Activated CD4-positive, alpha-beta memory T cell treated with anti-CD3 and anti-CD28 coated beads, Interleukin-2, amount 10 ng/mL, durations not matched to agents 7 days and 5 days (primary cell): ENCODE measurements at places on chromosomes 7 and 10. TPM values are rescaled to one million over a fixed set of nuclear protein-coding genes. Genes with fewer than 3 reads are reported as not detected.

HOXA4 gene
- total RNA-seq = not detected

DNA sequence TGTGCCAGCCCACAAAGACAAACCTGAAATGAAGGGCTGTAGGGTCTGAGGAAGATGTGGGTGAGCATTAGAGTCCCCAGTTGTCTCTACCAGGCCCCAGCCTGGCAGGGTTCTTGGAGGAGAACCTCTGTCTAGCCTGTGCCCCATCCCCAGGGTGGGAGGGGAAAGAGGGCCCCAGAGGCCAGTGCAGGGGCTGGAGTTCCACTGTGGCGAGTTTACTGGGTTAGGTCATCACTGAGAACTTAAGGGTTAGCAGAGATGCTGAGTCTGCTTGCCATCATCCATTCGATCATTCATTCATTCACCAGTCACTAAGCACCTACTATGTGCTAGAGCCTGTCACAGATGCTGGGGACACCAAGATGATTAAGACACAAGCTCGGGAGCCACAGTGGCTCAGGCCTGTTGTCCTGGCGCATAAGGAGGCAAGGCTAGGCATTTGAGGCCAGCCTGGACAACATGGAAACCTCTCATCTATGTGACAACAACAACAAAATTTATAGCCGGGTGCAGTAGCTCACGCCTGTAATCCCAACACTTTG lies 2.6 kb downstream of the ANKRD2 start:
- no peak for DNase-seq
- H3K27ac ChIP-seq = no peak overlapping the region
- H3K4me1 ChIP-seq = no peaks in the 10 kb centered on the region
- no peaks in the 10 kb centered on the region for H3K36me3 ChIP-seq
- H3K4me3 ChIP-seq = no peak overlapping the region
- H3K27me3 ChIP-seq = no peaks in the 10 kb centered on the region

DNA sequence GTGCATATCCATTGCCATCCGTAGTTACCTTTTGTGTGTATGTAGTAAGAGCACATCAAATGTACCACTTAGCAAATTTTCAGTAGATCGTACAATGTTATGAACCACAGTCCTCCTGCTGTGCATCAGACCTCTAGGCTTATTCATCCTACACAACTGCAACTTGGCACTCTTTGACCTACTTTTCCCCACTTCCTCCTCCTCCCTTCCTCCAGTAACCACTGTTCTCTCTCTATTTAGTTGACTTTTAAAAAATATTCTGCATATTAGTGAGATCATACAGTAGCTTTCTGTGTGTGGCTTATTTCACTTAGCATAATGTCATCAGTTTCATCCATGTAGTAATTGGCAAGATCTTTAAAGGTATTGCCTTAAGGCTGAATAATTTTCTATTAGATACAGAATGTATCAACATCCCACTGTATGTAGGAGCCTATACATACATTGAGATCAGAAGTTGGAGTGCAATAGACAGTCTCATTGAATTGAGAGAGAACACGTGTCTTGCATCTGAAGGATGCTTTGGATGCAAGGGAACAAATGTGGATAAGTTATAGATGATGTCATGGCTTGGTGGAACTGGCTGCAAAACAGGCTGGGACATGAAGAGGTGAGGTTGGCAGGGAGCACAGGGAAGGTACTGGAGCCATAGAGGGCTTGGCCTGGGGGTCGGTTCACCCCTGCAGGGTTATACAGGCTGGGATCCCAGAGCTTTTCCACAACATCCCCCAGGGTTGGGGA lies 83.0 kb upstream of the FAM180A start:
- peaks cover 33% of the 10 kb centered on the region for H3K4me1 ChIP-seq
- no peak overlapping the region for H3K4me3 ChIP-seq
- peak; percentile 27 for DNase-seq
- peaks cover 3% of the 10 kb centered on the region for H3K36me3 ChIP-seq
- peaks cover 2% of the 10 kb centered on the region for H3K27me3 ChIP-seq
- H3K27ac ChIP-seq = peak overlapping the region; percentile 64

GRCh38 chr10:63250032-63250431 lies 116.9 kb downstream of the NRBF2 start:
- DNase-seq = no peak
- H3K4me3 ChIP-seq = no peak overlapping the region
- H3K36me3 ChIP-seq = peaks cover 45% of the 10 kb centered on the region
- no peaks in the 10 kb centered on the region for H3K27me3 ChIP-seq
- H3K4me1 ChIP-seq = peaks cover 22% of the 10 kb centered on the region

GRCh38 chr10:11822809-11823121 lies 391 bp upstream of the PROSER2 start:
- no peaks in the 10 kb centered on the region for H3K36me3 ChIP-seq
- H3K27ac ChIP-seq = no peak overlapping the region
- H3K4me1 ChIP-seq = peaks cover 8% of the 10 kb centered on the region

GRCh38 chr10:92857904-92858514 lies 9.7 kb downstream of the EXOC6 start:
- H3K36me3 ChIP-seq = peaks cover 24% of the 10 kb centered on the region
- DNase-seq = no peak
- H3K4me3 ChIP-seq = no peak overlapping the region

DNA sequence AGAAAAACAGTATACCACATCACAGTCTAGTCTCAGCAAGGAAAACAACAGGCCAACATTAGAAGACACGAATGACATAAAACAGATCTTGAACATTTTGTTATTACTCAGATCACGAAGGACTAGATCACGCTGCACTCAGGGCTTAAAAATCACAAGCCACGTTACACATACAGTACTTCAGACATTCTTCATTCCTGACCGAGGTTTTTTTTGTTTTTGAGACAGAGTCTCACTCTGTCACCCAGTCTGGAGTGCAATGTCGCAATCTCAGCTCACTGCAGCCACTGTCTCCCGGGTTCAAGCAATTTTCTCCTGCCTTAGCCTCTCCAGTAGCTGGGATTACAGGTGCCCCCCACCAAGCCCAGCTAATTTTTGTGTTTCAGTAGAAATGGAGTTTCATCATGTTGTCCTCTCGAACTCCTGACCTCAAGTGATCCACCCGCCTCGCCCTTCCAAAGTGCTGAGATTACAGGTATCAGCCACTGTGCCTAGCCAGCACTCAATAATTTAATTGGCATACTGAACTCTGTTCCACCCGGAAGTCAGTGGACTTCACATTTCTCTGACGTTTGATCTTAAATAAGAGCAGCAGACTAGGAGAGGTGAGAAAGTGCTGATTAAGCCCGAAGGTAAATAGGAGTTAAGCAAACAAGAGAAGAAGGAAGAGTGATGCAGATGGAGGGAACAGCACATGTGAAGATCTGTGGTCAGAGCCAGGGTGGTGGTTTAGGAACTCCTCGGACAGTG lies 3.5 kb downstream of the AIMP2 start:
- no peaks in the 10 kb centered on the region for H3K27me3 ChIP-seq
- H3K4me1 ChIP-seq = peaks cover 45% of the 10 kb centered on the region
- no peak overlapping the region for H3K4me3 ChIP-seq
